Small intestine (tissue), 16 donors: ENCODE measurements at places on chromosomes 5 and 9. TPM values are rescaled to one million over a fixed set of nuclear protein-coding genes. Genes with fewer than 3 reads are reported as not detected.

Gene ANKRD18A
- 0.61 TPM for polyA plus RNA-seq

GRCh38 chr9:33988219-33988890, 60.3 kb downstream of the UBAP2 start:
- peak; percentile 9 for DNase-seq

GRCh38 chr5:152405145-152405544, at the start of gene NMUR2:
Gene NMUR2 (minus strand): TSS chr5:152405279. CDS start chr5:152405113, 166 bp downstream.
- DNase-seq, result peak; percentile 34

Gene DPYSL3
- 15.8 TPM for polyA plus RNA-seq

Gene SEMA4D
- 0.67 TPM for polyA plus RNA-seq

DNA sequence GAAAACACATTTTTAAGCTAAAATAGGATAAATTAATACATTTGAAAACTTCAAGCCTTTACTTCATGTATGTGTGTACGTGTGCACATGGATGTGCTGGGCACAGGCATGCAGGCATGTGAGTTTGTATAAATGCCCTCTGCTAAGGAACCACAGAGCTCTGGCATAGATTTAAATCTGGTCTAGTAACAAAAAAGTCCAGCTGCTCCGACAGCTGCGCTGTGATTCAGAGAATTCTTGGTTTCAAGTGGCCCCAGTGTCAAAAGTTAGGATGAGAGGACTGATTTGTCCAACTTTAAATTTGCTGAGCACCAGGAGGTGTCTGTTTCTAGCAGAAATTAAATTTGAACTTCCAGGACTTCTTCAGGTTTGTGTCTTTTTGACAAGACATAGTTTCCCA, 203.7 kb upstream of the TUT7 start:
- no peak for DNase-seq

DNA sequence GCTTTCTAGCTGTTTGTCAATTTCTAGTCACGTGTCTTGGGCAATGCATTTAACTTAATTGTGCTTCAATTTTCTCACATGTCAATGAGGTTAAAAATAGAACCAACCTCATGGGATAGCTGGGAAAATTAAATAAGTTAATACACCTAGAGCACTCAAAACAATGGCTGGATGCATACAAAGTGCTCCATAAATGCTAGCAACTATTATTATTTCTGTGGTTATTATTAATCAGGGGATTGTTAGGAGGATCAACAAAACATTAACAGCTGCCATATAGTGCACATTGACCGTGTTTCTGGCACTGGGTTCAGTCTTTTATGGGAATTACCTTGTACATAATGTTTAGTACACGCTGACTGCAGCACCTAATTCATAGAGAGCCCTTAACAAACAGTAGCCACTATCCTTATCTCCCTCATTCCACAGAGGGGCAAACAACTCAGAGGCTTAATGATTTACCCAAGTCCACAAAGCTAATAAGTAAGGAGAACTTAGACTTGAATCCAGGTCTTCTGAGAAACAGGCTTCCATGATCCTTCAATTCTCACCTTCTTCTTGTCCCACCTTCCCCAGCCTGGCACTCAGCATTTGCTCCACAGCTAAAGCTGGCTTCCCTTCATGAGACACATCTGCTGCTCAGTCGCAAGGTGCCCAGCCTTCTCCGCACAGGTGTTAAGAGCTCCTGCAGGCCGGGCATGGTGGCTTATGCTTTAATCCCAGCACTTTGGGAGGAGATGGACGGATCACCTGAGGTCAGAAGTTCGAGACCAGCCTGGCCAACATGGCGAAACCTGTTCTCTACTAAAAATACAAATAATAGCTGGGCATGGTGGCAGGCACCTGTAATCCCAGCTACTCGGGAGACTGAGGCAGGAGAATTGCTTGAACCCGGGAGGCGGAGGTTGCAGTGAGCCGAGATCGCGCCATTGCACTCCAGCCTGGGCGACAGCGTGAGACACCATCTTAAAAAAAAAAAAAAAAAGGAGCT, 137.4 kb upstream of the ABCA1 start:
- peak; percentile 90 for DNase-seq

Gene ABITRAM
- 23.2 TPM for polyA plus RNA-seq

- no peak for DNase-seq
Observed at GRCh38 chr9:70408393-70409040, 5.9 kb downstream of the KLF9 start.

GRCh38 chr5:42993516-42994245, 46.4 kb downstream of the ANXA2R start:
- peak; percentile 20 for DNase-seq

Gene IL31RA
- polyA plus RNA-seq, result not detected

DNA sequence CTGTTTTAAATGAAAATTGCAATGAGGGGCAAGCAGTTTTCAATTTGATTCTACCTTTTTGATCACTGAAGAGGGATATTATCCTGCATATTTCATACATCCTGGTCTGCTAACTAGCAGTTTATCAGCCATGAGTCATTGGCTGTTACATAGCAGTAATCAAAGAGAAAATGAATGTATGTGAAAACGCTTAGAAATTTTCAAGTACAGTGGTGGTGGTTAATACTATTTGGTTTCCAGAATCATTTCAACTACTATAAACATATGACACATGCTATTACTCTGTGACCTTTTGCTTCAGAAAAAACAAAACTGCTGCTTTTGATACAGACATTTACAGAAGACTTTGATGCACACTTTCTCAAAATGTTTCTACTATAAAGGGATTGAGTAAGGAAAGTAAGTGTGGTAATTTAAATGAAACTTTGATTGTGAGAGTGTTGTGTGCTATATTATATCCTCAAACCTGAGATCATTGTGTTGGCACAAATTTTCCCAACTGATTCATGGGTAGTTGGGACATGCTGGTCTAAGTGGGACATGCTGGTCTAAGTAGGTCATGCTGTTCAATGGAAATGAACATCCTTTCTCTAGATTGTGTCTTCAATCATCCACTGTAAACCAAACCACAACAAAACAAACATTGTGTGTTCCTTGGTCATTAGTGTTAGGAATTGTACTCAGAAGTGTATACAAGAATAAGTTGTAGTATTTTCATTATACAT, 5.1 kb downstream of the RNF14 start:
- peak; percentile 13 for DNase-seq

DNA sequence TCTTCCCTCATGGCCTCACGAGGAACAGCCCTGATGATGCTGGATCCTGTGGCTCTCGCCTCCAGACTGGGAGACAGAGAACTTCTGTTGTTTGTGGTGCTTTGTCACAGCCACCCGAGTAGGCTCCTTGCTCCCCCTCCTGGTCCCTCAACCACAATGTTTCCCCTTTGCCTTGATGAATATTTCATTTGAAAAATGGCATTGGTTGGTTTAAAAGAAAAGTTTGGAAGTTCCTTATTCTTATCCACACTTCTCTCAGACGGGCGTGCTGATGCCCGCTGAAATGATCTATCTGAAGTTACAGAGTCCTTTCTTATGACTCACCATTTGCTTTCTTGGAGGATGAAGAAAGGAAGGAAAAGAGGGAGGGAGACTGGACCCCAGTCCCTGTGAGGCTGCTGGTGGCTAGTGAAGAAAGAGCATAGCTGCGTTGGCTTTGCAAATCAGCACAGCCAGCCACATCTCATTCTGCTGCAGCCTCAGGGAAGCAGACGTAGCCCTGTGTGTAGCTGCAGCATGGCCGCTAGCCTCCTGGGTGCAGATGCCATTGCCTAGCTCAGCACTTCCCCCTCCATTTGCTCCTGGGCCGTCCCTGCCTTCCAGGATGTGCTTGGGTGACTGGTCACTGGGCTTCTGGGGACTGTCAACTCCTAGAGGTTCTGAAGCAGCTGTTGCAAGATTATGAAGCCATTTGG, 185.9 kb downstream of the ERCC6L2 start:
- DNase-seq, result peak; percentile 31

Gene STKLD1
- 2.5 TPM for polyA plus RNA-seq

GRCh38 chr5:177085985-177086653, 596 bp upstream of the FGFR4 start:
- no peak for DNase-seq

Gene NDST1
- 26.2 TPM for polyA plus RNA-seq

GRCh38 chr9:137411645-137412380, 11.1 kb downstream of the EXD3 start:
- no peak for DNase-seq

DNA sequence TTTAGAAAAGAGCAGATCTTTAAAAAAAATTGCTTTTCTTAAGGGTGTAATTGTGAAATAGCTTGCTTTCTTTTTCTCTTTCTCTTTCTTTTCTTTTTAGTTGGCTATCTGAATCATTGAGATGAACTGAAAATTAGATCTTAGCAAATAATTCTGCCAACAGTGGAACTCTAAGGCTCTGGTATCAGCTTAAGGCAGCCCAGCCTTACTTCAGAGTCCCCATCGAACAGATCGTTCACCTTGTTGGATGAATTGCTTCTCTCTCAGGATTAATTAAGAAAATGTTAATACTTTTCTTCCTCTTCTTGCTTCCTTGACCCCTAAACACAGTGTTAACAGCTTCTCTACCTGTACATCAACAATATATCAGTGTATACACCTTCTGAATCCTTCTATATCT, 92.1 kb downstream of the ZCCHC7 start:
- no peak for DNase-seq

DNA sequence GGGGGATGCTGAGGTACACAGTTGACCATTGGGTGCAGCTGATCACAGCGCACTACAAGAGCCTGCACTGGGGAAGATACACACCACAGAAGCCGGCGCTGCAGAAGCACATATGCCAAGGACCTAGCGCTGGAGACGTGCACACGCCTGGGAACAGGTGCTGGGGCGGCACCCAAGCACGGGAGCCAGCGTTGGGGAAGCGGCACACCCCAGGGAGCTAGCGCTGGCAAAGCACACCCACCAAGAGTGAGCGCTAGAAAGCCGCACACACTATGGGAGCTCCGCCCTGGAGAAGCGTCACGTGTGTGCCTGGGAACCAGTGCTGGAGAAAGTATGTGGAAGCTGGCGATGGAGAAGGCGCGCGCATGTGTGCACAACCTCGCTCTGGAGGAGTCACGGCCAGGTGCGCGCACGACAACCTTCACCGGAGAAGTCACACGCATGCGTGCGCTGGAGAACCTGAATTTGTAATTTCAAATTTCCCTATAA, 4.5 kb downstream of the FANCC start:
- peak; percentile 87 for DNase-seq

Gene IFNA5
- not detected for polyA plus RNA-seq

DNA sequence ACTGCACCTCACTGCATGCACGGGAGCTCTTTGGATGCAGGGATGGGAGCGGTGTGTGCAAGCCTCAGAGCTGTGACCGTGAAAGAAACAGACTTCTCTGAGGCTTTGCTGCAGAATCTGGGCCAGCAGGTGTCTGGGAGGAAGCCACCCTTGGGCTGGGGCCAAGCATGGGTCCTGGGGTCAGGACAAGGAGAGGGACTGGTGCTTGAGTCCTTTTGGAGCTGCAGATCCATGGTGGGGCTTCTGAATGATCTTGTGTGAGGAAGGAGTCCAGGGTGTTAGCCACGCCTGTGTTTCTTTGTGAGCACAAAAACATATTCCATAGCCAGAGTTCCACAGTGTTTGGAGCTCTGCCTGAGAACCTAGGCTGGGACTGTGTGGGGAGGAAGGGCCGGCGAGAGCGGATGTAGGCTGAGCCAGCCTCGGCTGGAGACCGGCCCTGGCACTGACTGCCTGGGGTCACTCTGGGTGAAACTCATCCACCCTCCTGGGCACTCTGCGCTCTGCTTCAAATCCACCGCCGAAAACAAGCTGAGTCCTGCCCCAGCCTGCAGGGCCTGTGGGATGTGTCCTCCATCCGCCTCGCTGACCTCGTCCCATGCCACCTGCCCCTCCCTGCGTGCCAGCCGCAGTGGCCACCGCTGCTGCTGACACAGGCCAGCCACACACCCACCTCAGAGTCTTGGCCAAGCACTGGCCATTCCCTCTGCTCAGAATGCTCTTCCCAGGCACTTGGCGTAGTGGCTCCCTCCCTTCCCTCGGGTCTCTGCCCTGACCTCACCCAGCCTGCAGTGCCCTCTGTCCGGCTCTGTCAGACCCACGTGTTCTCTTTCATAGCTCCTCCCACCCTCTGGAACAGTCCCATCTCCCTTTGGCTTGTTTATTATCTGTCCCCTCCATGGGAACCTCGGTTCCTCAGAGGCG, 26.7 kb downstream of the ERGIC1 start:
- no peak for DNase-seq

DNA sequence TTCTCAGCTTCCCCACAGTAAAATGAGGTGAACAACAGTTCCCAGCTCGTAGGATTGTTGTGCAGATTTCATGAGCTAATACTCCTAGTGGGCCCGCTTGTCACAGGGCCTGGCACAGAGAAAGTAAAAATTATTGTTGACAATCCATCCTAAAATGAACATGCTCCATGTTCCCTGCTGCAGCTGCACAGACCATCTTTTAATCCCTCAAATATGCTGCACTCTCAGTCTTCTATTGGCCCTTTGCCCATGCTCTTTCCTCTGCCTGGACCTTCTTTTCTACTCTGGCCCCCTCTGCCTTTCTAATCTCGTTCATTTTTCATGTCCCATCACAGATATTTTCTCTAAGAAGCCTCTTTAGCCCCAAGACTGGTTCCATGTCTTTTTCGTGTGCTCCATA, 117.7 kb upstream of the NR3C1 start:
- no peak for DNase-seq

DNA sequence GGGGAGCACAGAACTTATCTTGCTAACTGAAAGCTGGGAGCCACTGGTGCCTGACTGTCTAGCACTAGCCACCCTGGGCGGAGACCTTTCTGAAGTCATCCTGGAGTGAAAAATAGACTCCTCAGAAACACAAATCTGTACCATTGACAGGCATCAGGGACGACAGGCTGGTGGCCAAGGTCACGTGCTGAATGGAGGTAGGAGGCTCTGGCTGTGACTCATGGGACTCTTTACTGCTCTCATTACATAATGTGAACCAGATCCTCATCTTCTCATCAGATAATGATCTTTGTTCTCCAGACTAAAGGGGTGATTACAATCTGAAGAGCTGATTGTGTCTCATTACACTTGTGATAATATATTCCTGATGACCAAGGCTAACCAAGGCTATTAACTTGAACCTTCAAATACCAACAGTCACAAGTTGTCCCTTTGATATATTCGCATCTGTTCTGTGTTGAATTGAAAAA, 91.8 kb downstream of the SEMA5A start:
- peak; percentile 11 for DNase-seq

- no peak for DNase-seq
Observed at GRCh38 chr9:3457175-3457574, 68.6 kb downstream of the RFX3 start.
